ENCODE measurements at places on chromosomes 11 and 22.

GRCh38 chr22:31106731-31107177, 614 bp downstream of the SELENOM start:
- DNase-seq = no peak

DNA sequence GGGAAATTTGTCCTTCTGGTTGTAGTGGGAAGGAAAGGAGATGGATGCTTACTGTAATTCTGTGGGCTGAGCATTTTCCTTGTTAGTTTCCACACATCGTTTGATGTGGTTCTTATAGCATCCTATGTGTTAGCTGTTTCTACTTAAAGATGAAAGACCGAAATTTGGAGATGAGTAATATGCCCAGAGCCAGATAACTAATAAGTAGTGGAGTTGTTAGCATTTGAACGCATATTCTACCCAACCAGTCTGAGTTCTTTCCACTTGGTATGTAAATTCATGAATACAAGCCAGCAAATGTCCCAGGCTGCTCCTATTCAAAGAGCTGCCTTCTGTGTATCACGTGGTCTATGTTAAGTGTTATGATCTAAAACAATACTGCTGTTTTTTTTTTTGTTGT, 14.6 kb downstream of the SPECC1L start:
- DNase-seq = no peak

DNA sequence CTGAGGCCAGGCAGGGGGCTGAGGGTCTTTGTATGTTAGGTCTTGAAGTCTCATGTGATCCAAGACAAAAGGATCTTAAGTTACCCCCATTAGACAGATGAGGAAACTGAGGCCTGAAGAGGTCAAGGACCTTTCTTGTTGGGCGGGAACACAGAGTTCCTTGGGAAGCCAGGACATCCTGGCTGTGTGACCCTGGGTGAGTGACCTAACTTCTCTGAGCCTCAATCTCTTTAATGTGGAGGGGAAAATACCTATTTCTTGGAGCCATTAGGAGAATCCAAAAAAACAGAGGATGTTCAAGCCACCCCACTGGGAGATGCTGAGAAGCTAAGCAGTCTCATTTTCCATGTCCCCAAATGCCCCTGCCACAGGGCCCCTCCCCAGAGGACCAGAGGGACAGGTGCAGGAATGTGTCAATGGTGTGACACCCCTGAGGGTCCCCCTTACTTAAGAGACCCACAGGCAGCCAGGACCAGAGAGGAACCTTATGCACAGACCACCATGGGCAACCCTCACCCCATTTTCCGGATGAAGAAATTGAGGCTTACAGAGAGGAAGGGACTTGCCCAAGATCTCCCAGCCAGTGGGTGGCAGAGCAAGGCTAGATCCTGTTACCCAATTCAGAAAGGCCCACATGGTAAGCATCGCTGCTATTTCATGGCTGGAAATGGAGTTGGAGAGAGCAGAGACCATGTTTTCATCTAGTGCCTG, 8.0 kb downstream of the RAC2 start:
- DNase-seq = peak; percentile 50

DNA sequence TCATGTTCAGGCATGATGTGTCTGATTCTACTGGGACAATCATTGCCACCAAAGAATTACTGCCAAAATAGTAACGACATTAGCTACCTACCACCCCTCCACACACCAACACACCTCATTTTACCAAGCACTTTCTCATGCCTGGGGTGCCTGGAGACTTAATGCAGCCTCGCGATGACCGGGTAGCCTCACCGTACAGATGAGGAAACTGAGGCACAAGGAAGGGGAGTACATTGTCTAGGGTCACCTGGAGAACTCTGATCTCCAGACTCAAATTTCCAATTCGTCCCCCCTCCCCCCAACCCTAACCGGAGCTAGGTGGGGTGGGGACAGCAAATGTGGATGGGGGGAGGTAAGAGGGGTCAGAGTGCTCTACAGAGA, 2.7 kb upstream of the RTN4RL2 start:
- no peak for DNase-seq

DNA sequence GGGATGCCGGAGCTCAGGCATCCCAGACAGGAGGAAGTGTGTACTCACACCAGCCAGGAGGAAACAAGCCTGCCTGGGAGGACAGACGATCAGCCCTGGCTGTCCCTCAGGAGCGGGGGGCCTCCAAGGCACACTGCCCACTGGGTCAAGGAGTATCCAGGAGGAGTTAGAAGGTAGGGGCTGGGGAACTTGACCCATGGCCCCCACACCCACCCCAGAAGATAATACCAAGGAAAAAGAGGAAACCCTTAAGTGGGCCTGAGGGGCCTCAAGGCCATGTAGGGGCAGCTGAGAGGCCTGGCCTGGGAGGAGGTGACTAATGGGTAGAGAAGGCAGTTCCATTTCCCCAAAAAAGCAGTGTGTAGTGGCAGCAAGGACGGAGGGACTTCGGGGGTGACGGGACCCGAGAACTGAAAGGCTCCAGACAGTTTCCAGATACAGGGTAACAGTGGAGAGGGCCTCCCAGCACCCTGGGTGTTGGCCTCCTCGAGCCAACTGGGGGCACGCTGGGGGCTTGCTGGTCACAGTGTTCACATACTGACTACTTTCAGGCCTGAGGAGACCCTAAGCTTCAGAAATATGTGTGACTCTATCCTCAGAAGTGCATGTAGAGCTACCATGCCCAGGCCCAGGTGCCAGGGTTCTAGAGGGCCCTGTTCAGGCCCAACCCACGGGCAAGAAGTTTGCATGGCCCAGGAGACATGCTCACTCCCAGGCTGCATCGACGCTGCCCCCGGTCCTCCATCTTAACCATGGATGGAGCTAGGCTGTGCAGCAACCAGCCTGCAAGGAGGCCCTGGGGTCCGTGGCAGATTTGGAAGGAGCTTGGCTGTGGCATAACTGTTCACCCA, 75.7 kb upstream of the PITPNB start:
- DNase-seq = no peak

DNA sequence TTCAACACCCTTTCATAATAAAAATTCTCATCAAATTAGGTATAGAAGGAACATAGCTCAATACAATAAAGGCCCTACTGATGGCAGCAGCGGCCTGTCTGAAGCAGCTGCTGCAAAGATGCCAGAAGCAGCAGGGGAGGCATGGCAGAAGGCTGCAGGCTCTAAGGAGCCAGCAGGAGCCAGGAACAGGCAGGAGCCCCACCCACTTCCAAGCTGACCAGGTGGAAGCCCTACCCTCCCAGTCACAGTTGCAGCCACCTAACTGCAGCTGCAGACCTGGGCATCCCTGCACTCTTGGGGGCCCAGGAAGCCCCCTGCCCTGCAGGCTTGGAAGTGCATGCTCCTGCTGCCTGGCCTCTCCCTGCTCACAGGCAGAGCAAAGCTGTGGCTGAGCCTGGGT, 18.2 kb upstream of the OR6A2 start:
- no peak for DNase-seq

DNA sequence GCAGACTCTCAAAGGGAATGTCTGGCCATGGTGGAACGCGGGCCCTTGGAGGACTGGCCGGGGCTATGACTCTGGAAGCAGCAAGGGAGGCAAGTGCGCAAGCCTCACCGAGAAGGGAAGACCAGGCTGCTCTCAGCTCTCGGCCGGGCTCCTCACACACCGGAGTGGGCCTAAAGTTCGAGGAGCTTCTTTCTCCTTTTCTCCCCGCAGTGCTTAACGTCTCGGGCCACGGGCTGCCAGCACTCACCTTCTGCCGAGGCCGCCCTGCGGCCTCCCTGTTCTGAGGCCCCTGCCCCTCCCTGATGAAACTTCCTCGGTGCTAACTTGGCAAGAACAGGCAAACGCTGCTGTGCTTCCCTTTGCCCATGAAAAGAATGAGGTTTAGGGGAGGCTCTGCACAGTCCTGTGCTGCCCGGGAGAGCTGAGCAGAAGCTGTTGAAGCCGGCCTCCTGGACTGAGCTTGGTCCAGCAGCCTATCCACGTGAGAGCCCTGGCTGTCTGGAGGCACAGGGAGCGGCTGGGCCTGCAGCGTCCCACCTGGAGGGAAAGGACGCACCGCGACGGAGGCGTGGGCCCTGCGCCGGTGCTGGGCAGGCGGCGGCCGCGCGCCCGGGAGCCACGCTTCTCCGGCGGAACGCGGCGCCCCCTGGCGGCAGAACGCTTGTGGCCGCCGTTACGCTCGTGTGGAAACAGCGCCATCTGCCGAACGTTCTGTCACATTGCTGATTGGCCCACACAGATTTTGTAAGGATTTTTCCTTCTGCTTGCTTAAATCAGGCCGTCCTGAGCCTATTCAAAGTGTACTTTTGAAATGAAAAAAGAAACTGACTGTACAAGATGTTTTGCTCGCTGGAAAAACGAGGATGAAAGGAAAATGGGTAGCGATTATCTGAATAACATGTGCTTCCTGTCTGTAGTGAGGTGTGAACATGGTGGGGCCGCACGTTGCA, 65.0 kb upstream of the TMEM45B start:
- DNase-seq = peak; percentile 84

DNA sequence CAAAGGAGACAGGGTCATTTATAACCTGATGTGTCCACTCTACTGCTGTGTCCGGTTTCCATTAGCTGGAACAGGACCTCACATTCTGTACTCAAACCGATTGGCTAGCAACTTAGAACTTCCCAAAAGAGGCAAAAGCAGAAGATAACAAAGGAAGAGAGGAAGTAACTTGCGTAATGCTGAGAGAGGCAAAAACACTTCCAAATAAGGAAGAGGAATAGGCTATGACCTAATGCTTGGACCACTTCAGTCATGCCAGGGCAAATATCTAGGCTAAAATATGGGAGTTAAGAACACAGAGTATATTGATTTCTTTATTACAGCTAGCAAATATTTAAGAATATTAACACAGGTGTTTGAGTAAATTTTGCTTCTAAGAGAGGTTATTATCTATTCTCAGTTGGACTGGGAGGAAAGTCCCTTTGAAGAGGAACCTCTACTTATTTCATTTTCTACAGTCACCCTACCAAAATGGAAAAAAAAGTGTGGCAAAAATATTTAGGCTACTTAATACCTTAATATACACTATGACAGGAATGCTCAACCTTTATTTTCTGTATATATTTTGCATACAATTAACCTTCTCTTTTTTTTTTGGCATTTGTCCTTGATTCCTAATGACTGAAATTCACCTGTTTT, 499.8 kb upstream of the CHORDC1 start:
- no peak for DNase-seq

DNA sequence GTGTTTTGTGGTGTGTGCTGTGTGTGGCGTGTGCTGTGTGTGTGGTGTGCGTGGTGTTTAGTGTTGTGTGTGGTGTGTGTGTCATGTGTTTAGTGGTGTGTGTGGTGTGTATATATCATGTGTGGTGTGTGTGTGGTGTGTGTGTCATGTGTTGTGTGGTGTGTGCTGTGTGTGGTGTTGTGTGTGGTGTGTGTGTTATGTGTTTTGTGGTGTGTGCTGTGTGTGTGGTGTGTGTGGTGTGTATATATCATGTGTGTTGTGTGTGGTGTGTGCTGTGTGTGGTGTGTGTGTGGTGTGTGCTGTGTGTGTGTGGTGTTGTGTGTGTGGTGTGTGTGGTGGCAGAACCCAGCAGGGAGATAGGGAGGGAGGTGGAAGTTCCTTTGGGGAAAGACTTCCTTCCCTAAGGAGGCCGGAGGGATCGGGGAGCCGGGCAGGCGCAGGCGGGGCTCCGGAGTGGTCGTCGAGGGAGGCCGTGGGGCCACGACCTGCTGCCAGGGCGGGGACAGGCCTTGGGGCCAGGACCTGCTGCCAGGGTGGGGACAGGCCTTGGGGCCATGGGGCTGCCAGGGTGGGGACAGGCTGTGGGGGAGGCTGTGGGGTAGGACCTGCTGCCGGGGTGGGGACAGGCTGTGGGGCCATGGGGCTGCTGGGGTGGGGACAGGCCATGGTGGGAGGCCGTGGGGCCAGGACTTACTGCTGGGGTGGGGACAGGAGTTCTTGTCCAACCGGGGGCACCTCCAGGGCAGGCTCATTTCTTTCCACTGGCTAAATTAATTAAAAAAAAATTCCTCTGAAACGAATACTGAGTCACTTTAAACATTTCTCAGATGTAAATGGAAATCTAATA, 15.2 kb downstream of the PIM3 start:
- DNase-seq = peak; percentile 73

DNA sequence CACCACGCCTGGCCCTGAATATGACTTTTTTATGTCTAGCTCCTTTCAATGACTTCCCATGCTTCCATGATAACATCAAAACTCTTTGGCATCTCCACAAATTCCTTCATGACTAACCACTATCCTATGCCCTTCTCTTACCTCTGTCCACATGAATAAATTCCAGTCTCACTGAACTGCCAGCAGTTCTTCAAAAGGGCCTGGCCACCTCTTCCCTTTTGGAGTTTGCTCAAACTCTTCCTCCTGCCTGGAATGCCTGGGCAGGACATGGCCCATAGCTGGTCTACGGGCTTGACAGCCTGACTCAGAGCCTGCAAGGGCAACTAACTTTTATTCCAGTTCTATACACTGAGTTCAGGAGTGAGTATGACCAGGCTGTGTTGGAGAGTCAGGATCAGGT, 41.8 kb upstream of the ZBTB16 start:
- no peak for DNase-seq

DNA sequence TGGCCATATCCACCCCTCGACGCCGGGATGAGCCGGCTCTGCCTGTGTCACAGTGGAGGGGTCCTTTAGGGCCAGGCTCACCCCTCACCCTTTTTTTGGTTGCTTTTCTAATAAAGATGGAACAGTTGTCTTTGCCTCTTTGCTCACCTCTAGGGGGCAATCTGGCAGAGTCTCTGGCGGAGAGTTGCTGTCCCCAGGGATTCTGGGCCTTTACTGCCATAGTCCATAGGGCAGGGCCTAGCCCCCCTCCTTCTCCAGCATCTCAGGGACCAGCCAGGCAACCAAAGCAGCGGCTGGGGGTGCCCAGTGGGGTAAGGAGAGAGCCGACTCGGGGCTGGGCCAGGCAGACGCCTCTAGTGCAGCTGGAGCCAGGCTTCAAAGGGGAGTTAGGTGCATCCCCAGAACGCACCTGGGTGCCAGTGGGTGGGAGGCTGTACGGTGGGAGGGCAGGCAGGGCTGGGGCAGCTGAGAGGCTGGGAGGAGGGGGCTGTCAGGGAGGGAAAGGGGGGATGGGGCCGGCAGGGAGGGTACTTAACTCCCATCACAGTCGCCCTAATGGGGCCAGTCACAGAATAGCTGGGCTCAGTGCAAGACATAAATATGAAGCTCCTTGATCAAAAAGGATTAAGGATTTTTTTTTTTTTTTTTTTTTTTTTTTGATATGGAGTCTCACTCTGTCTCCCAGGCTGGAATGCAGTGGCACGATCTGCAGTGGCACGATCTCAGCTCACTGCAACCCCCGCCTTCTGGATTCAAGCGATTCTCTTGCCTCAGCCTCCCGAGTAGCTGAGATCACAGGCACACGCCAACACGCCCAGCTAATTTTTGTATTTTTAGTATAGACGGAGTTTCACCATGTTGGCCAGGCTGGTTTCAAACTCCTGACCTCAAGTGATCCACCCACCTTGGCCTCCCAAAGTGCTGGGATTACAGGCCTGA, 2.5 kb upstream of the SUSD2 start:
- DNase-seq = no peak

Measured in activated naive CD4-positive, alpha-beta T cell treated with anti-CD3 and anti-CD28 coated beads, Interleukin-2, amount 50 U/mL, for 72 hours (primary cell).